ENCODE measurements at places on chromosomes 4 and X. TPM values are rescaled to one million over a fixed set of nuclear protein-coding genes. Genes with fewer than 3 reads are reported as not detected.

DNA sequence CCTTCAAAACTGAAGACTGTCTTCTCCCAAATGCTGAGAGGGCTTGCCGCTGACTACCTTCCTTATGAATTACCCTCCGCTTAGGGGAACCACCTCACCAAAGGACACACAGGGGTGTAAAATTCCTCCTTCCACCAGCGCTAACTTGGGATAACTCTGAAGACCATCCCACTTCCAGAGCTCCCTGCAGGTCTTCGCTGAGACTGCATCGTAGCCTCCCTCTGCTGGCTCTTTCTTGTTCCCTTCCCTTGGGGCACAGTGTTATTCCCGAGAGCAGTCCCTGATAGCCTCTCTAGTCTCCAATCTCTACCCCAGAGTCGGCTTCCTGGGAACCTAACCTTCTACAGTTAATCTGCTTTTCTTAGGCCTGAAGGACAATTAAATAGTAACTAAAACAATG lies 725.5 kb upstream of the ATOH1 start:
- no peak for DNase-seq

The MMGT1 gene
- total RNA-seq = 9.1 TPM

DNA sequence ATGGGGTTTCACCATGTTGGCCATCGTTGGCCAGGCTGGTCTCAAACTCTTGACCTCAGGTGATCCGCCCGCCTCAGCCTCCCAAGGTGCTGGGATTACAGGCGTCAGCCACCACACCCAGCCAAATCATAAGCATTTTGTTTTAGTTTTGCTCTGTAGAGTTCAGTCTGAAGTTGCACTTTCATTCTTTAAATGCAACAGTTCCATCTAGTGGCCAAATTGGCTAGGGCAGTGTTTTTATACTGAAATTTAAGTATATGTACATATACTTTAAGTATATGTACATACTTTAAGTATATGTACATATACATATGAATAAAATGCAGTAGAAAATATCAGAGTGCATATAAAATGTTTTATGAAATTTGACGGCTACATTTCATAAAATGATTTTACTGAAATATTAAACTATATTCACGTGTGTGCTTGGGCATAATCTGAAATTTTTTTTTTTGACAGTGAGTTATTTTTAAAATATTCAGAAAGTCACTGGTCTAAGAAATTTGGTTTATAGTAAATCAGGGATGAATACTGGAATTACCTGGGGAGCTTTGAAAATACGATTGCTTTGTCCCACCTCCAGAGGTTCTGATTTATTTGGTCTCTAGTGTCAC lies 145.5 kb downstream of the NWD2 start:
- peak; percentile 65 for DNase-seq

GRCh38 chr4:52718123-52718522 lies 33.1 kb downstream of the ERVMER34-1 start:
- no peak for DNase-seq

The KLHL4 gene
- total RNA-seq = 39.7 TPM

DNA sequence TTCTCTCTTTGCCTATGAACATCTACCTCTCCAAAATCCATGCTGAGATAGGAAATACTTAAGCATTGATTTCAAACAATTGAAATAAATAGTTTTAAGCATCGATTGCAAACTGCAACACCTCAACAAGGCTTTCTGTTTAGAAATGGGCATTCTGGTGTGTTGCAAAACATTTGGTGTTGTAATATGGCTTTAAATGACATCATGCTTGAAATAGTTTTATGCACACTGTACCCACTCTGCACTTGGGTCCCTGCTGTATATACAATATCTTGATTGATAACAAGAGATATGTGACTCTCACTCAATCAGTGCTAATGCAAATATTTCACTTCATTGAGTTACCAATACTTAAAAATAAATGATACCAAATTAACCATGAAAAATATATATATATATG lies 964.9 kb upstream of the GRIA3 start:
- DNase-seq = no peak

The GATA1 gene
- total RNA-seq = not detected

The F8 gene
- total RNA-seq = 1.4 TPM

The CXXC4 gene
- 9.6 TPM for total RNA-seq

DNA sequence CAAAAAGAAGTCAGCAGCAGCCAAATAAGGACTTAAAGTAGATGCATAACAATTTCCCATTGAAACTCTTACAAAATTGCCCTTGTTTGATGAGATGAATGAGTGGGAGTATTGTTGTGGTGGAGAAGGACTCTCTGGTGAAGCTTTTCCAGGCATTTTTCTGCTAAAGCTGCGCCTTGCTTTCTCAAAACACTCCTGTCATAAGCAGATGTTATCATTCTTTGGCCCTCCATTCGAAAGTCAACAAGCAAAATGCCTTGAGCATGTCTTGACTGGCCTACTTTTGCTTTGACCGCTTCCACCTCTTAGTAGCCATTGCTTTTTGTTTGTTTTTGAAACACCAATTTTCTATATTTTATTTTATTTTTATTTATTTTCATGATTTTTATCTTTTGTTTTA lies 340.9 kb upstream of the FGF13 start:
- DNase-seq = no peak

The UGT2B15 gene
- total RNA-seq = 4.6 TPM

GRCh38 chr4:56427179-56427578 lies 8.2 kb downstream of the PPAT start:
- DNase-seq = no peak

DNA sequence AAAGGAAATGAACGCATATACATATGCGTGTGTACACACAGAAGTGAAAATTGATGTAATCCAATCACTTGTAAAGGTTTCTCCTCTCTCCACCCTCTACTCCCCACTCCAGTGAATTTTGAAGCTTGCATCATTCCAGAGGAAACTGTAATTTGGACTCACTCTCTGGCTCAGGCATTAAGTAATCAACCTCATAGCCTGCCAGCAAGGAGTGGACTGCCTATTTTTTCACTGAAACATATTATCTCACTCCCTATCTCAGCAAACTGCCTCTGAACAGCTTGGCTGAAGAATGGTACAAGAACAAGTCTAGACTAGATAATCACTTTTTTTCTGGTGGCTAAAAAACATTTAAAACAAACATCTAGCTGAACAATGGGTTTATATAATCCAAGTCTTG lies 124.2 kb downstream of the C4orf51 start:
- DNase-seq = peak; percentile 78

GRCh38 chr4:168633064-168633463 lies 136.2 kb downstream of the PALLD start:
- peak; percentile 45 for DNase-seq

The PARM1 gene
- total RNA-seq = 66.2 TPM

DNA sequence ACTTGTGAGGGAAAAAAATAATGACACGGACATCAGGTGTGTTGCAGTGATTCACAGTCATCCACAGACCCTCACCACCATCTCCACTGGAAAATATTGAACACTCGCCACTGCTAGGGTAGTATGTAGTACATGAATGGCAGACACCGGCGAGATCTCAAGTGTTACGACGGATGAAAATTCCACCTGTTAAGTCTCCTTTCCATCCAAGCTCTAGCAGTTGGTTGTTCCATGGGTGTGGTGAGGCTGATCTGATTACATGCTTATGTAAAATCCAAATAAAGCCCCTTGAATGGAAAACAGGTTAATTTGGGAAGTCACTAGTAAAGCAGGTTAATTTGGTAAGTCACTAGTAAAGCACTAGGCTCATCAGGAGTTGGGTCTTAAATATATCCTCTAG lies 1.1 kb upstream of the ARMCX4 start:
- DNase-seq = no peak

- no peak for DNase-seq
Observed at GRCh38 chr4:126215759-126216158, 901.0 kb downstream of the FAT4 start.

Data from umbilical cord (tissue), 2 donors.